Activated naive CD4-positive, alpha-beta T cell treated with anti-CD3 and anti-CD28 coated beads for 36 hours (primary cell): ENCODE measurements at places on chromosomes 4 and X. TPM values are rescaled to one million over a fixed set of nuclear protein-coding genes. Genes with fewer than 3 reads are reported as not detected.
A peak's percentile ranks its signal among the peaks of the same experiment; 100 is the strongest.

- DNase-seq = no peak
Measured at GRCh38 chr4:20172070-20172760, 79.5 kb upstream of the SLIT2 start.

- no peak for DNase-seq
Measured at GRCh38 chr4:152235718-152236117, 300.2 kb downstream of the FBXW7 start.

DNA sequence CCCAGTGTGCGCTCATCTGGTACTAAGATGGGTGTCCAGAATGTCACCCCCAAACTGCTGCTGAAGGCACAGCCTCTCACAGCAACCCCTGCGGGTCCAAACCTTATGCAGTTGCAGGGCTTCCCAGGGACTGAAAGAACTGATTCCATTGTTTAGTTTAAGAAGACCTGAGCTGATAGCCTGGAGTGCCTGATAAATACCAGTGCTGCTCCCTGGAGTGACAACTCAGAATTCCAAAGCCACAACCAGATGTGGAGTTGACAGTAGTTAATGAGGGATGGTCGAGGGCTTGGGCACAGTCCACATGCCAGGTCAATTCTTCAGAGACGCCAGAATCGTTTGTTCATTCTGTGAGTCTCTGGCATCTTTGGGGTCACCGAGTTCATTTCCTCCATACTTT is 71.2 kb downstream of the LNX1 start:
- DNase-seq = no peak

- DNase-seq = no peak
Measured at GRCh38 chrX:111322231-111322855, 52.1 kb upstream of the CAPN6 start.

DNA sequence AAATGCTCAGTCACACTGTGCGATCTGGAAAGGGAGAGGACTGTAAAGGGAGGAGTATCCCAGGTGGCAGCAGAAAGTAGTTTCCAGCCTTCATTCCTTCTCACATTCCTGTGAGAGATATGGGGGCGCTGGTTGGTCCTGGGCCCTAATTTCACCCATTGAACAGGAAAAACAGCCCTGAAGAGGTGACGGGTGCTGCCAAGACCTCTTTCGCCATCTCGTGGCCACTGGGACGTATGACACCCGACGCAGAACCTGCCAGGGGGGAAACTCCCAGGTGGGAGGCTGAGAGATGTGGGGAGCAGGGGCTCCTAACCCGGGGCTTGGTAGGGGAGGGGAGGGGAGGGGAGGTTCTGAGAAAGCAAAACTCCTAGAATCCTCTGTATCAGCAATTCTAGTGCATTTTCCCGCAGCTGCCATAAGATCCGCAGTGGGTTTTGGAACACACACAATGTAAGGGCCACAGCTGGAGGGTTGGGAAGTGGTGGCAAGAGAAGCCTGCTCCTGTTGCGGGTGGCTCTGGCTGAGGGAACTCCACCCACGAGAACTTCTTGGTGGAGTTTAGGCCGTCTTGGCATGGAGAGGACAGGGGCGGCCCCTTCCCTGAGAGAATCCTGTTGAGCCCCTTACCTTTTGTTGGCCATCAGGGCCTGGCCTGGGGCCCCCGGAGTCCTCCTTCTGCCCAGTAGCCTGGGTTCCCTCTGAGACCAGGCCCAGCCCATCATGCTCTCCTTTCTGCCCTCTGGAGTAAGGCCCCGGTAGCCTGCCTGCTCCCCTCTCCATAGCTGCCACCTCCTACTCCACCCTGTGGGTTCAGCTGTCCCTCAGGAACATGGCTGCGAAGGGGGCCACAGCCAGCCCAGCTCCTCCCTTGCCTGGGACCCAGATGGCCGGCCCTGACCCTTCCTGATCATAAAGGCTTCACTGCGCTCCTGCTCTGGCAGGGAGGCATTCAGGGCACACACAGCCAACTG is 134.1 kb downstream of the OR13H1 start:
- DNase-seq = peak; percentile 47

DNA sequence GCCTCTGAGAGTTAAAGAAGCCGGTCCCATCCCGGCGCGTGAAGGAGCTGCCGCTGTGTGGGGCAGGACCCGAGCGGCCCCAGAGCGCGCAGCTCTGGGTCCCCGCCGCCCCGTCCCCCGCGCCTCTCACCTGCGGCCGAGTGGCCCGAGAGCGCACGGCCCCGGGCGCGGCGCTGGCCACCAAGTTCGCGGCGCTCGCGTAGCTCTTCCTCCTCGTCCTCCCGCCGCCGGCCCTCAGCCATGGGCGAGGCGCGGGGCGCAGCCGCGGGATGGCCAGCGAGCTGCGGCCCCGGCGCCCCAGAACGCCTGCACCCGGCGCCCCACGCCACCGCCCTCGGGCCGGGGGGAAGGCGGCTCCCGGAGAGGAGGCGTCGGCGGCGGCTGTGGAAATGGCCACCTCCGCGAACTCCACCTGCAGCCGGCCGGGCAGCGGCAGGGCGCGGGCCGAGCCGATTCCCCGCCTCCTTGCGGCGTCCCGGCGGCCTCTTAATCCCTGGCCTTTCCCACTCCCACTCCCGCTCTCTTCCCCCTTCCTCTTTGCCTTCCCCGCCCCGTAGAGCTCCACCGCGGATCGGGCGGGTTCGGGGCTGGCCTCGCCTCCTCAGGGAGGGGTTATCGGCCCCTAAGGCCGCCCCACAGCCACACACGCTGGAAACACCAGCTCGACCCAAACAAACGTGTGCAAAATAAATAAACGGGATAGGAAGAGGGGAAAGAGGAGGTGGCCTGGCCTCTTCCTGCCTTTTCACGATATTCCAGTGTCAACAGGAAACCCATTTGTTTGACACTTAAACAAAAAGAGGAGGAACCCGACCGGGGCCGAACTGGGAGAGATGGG is at the start of gene SH3D19:
Gene SH3D19 (minus strand): TSS at position 495 of the 838 bp plus-strand sequence. CDS start 253 bp downstream, at position 242.
- no peak for DNase-seq

DNA sequence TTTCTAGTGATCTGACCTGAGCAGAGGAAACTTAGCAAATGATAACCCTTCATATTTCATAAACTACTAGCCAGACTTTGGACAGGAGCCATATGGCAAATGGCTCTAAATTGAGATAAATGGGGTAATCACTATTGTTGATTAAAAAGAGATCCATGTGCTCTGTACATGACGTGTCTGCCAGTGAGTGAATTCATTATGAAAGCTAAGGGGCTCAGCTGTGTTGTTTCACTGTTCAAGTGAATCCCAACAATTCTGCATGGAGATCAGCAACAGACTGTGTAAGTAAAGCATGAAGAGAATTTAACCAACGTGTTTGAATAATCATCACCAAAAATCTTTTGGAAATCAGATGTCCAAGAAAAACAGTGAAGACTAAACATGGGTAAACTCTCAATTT is 9.5 kb upstream of the QRFPR start:
- DNase-seq = no peak

GRCh38 chr4:147085781-147086180 is 140.1 kb upstream of the TTC29 start:
- DNase-seq = no peak

- peak; percentile 79 for DNase-seq
Measured at GRCh38 chr4:140861359-140862176, 105.4 kb upstream of the TBC1D9 start.

- no peak for DNase-seq
Measured at GRCh38 chr4:98648602-98649001, 9.8 kb downstream of the TSPAN5 start.

GRCh38 chr4:169677150-169677748 is 56.9 kb downstream of the CLCN3 start:
- no peak for DNase-seq

DNA sequence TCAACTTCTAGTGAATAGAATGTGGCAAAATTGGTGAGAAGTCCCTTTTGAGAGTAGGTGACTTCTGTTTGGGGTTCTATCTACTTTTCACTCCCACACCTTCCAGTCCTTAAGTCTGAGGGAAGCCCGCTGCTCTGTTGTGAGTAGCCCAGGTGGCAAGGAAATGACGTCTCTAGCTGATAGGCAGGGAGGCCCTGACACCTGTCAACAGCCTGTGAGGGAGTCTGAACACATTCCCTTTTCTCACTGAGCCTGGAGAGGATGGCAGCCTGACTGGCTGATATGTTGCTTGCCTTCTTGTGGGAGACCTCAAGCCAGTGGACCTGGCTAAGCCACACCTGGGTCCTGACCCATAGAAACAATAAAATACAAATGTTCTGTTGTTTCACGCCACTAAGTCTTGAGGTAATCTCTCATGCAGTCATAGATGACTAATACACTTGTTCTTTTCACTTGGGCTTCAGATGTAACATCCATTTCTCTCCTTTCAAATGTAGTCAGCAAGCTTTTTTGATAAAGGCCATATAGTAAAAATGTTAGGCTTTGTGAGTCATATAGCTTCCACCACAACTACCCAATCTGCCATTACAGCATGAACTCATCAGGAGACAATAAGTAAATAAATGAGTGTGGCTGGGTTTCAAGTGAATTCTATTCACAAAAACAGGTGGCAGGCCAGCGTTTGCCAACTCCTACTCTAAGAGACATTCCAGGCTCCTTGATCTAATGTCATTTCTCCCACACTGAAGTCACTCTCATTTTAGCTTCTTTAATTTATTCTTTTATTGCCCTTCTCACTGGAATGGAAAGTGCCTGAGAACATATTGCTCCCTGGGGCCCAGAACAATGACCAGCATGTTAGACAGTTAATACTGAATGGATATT is 265.1 kb upstream of the MAD2L1 start:
- DNase-seq = peak; percentile 18

DNA sequence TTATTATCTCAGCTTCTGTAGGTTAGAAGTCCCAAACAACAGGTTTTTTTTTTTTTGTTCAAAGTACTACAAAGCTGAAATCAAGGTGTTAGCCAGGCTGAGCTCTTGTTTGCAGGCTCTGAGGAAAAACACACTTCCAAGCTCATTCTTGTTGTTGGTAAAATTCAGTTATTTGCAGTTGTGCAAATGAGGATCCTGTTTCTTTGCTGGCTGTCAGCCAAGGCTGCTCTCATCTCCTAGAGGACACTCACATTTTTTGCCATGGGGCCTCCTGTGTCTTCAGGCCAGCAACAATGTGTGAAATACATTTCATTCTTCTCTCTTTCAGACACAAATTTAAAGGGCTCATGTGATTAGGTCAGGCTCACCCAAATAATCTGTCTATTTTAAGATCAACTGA is 60.3 kb upstream of the HSD17B10 start:
- no peak for DNase-seq

DNA sequence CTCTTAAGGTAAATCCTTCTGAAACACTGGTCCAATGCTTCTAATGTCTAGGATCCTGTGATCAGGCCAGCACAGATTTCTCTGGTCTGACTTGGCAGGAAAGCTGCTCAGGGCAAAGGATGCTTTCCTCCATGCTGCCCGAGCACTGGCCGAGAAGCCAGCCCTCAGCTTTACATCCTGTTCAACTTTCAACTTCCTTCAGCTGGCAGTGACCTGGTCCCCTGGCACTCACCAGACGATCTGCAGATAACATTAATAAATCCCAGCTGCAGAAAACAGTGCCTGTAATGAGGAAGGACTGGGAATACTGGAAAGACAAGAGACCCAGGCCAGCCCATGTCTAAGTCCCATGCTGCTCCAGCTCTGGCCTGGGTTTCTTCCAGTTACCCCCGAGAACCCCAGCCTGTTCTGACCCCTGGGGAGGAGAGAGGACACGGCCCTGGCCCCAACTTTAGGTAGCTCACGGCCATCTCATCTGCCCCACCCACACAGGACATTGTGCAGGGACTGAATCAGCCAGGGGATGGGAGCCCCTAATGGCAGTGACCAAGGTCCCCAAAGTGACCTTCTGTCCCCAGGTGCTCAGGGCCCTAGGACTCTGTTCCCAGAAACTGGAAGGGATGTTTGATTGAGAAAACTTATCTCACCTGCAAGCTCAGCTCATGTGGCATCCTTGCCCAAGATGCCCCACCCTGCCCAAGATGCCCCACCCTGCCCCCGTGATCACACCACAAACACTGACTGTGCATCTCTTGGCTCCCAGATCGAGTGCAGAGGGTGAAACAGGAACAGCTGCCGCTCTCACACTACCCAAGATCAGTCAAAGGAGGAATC is 28.0 kb downstream of the JAKMIP1 start:
- no peak for DNase-seq

- DNase-seq = no peak
Measured at GRCh38 chr4:146514651-146515357, 6.9 kb downstream of the SLC10A7 start.

- no peak for DNase-seq
Measured at GRCh38 chrX:46117234-46117633, 428.0 kb downstream of the ZNF674 start.

GRCh38 chr4:175374459-175374858 is 437.6 kb downstream of the GPM6A start:
- DNase-seq = no peak

DNA sequence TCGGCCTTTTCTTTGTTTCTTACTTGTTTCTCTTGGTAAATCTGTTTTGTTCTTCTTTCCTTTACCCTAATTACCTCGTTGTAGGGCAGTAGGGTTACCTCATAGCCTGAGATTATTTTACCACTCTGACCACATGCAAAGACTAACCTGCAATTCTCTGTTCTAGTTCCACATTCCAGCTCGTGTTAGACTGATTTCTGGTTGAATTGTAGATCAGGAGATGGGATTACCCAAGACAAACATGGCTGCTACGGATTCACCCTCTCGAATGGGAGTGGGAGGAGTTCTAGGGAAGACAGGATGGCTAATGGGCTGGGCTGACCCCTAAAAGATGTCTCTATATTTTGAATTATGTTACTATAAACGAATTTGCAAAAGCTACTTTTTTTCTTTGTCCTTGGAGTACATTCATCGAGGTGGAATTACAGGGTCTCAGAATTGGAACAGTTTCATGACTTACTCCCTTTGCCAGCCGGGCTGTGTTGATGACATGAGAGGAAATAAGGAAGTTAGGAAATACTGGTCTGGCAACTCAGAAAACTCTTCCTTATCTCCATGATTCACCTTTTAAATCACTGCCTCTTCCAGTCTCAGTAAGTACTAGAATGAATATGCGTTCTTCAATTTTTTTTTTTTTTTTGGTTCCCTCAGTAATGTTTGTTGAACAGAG is 36.7 kb upstream of the FBXW7 start:
- DNase-seq = no peak

GRCh38 chr4:27057662-27058061 is 197.0 kb downstream of the STIM2 start:
- DNase-seq = no peak

GRCh38 chr4:88775529-88775928 is 77.9 kb upstream of the NAP1L5 start:
- no peak for DNase-seq

GRCh38 chr4:150939530-150939929 is 75.6 kb downstream of the LRBA start:
- DNase-seq = no peak

Gene MAGEA3
- not detected for total RNA-seq

Gene FATE1
- not detected for total RNA-seq

Gene GPR101
- 0.14 TPM for total RNA-seq

Gene USP17L13
- not detected for total RNA-seq

Gene ARHGAP36
- total RNA-seq = not detected

Gene CYTL1
- total RNA-seq = not detected

Gene SLC34A2
- total RNA-seq = not detected

Gene XAGE1A
- not detected for total RNA-seq

Gene NEUROG2
- total RNA-seq = not detected

Gene TRIM75
- total RNA-seq = not detected

Gene AGTR2
- not detected for total RNA-seq

Gene DSPP
- total RNA-seq = not detected
